ENCODE measurements at places on chromosomes 13 and 19.

DNA sequence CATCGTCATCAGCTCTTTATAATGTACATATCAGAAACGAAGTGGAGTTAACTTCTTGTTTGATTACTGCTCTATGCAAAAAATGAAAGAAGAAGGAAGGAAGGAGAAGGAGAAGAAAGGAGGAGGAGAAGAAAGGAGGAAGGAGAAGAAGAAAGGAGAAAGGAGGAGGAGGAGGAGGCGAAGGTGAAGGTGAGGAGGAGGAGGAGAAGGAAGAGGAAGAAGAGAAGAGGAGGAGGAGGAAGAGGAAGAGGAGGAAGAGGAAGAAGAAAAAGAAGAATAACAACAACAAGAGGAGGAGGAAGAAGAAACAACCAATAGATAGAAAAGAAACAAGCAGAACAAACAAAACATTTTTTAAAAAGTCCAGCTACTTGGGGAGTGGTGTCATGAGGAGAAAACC, 13.1 kb downstream of the NUFIP1 start:
- no peak for DNase-seq

GRCh38 chr19:30671622-30672051, 299.5 kb downstream of the ZNF536 start:
- no peak for DNase-seq

- no peak for DNase-seq
Measured at GRCh38 chr13:40980461-40980860, 38.7 kb downstream of the ELF1 start.

DNA sequence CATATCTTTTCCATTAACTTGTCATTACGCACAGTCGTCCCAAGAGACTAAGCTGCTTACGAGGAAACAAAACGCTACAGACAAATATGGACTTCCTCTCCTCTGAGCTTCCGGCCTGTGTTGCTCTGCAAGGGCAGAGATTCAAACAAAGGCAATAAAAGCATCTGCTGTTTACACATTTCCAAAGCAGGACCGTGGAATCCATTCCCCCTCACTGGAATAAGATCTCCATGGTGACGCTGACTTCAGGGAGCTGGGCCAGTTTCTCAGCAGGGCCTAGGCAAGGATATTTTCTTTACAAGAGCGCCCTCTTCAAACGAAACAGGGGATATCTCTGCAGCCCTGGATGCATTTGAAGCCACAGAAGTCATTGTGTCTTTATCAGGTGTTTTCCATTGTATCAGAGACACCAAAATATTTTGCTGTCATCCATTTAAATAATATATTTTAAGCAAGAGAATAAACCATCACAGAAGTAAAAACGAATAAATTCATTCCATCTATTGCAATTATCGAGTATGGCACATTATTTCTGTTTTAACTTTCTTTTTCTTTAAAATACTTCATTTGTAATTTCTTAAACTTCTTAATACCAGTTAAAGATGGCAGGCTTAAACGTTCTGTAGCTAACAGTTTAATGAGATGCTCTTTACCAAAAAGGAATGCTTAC, 177.5 kb downstream of the DCLK1 start:
- DNase-seq: peak; percentile 44

DNA sequence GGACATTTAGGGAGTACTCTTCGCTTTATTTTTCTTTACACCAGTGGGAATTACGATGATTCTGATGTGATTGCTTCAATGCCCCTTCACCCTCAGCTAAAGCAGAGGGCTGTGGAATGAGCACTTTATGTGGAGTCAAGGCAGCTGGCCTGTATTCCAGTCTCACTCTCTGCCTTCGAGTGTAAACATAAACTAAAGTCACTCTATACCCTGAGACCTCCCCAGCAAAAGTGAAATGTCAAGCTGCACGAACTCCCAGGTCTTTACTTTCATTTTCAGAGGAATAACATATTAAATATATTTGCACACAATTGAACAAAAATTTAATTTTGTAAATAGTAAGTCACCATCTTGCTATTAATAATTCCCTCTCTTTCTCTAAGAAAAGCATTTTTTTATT, 557.1 kb downstream of the DACH1 start:
- no peak for DNase-seq

GRCh38 chr19:31583148-31583547, 233.9 kb upstream of the TSHZ3 start:
- DNase-seq: no peak

GRCh38 chr19:5814852-5815246, 10.0 kb downstream of the NRTN start:
- DNase-seq: no peak

- no peak for DNase-seq
Measured at GRCh38 chr19:18833141-18833476, 1.4 kb downstream of the UPF1 start.

GRCh38 chr13:99709134-99709533, 207.9 kb downstream of the TM9SF2 start:
- DNase-seq: no peak

GRCh38 chr19:33622505-33622808, 704 bp downstream of the CHST8 start:
- no peak for DNase-seq

DNA sequence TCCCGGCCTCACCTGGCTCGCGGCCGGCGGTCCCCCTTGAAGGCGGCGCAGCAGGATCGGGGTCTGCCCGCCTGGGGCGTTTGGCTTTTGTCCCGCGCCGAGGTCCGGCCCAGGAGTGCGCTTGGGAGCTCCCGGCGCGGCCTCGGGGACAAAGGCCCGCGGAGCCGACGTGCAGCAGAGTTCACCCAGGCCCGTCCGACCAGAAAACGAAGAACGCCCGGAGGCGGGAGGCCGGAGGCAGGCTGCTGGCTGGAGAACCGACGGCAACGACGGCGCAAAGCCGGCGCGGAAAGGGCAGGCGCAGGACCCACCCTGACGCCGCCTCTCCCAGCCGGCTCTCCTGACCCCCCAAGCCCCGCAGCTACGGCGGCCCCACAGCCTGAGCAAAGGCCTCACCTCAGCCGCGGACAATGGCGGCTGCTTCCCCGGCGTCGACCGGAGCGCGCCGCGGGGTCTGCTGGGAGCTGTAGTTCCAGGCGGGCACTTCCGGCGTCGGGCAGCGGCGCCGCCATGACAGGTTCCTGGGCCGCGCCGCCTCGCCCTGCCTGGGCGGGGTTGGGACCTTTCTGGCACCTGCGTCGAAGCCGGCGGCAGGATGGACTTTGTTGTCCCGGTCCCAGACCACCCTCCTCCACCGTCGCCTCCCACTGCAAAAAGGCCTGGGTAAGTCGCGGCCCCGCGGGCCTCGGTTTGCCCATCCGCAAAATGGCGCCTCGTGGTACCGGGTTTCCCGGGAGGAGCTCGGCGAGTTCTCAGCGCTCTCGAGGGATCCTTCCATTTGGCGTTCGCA, at the start of gene ZNF606:
ZNF606 (minus strand) TSS at position 437 of the 790 bp plus-strand sequence. CDS start 1,501 bp downstream, outside the sequence.
- DNase-seq: peak; percentile 93

DNA sequence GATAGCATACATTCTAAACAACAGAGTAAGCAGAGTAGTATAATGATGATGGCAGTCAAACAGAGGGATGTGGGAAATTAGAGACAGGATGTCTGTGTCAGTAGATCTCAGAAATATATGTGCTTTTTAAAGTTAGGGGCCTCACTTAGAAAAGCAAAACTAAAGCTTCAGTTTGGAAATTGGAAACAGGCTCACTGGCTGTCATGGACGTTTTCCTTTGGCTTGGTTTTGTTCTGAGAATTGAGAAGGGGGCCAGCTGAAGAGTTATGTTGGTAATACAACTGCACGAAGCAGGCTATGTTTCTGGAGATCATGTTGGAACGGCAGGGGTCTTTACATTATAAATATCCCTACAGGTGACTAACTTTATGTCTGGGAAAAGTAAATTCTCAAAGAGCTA, 261.3 kb downstream of the LMO7 start:
- DNase-seq: no peak

DNA sequence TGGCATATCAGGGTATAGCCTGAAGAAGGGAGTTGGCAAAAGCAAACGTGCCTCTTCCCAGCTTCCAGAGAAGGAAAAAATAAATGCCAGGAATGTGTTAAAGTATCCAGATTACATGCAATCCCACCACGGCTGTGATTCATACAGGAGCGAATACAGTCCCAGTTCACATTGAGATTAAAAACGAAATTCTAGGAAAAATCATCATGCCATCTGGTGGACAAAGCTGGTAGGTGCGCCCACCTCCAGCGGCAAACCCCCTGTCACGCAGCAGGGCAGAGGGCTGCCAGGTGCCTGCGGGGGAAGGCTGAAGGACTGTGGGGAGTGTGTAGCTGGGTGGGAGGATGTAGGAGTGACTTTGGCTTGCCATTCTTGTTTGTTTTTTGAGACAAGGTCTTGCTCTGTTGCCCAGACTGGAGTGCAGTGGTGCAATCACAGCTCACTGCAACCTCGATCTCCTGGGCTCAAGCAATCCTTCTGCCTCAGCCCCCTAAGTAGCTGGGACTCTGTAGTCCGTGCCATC, 6.4 kb upstream of the DMWD start:
- DNase-seq: peak; percentile 67

DNA sequence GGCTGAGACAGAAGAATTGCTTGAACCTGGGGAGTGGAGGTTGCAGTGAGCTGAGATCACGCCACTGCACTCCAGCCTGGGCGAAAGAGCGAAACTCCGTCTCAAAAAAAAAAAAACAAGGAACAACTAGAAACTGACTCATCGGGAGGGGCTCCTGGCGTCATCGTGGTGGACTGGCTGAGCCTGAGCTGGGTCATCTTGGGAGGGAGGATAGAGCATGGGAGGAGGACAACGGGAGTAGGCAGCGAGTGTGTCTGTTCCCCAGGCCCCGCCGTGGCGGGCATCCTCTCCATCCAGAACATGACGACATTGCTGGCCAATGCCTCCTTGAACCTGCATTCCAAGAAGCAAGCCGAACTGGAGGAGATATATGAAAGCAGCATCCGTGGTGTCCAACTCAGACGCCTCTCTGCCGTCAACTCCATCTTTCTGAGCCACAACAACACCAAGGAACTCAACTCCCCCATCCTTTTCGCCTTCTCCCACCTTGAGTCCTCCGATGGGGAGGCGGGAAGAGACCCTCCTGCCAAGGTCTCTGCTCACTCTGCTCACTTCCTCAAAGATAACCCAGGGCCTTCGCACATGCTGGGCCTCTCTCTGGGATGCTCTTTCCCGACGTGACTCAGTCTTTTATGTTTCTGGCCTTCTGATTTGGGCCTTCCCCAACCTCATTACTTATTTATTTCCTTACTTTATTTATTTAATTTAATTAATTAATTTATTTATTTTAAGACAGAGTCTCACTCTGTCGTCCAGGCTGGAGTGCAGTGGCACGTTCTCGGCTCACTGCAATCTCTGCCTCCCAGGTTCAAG, 16.6 kb downstream of the DDX39A start:
- peak; percentile 66 for DNase-seq

GRCh38 chr13:26377038-26377437, 123.1 kb downstream of the CDK8 start:
- DNase-seq: no peak

DNA sequence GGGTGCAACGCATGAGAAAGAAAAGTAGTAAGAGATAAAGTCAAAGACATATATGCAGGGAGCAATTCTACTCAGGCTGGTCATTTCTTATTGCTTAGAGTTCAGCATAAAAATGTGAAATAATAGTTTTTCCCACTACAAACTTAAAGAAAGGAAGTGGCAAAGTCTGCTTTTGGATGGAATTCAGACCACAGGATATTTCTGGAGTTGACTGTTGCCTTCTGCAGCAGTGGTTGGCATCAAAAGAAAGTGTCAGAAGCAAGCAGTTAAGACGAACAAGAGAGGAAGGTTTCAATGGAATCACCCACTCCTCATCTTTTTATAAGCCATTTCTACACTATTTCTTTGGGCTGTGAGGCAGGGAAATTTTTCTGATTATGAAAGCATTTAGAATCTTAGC, 36.2 kb upstream of the TRPC4 start:
- no peak for DNase-seq

DNA sequence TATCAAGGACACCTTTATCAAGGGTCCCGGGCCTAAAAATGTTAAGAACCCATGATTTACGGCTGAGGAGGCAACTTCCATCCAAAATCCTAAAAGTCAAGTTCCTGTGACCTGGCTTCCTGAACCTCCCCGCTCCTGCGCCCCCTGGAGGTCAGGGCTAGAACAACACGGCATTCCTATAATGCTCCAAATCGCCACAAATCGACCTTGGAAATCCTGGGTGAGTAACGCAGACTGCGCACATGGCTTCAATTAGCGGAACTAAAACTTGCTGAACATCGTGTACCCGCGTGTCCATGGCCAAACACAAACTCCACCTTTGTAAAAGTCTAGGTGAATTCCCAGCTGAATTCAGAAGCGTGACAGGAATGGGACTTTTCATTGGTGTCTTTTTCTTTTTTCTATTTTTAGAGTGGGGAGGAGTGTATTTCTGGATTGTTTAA, 4.3 kb upstream of the C5AR1 start:
- DNase-seq: peak; percentile 74

DNA sequence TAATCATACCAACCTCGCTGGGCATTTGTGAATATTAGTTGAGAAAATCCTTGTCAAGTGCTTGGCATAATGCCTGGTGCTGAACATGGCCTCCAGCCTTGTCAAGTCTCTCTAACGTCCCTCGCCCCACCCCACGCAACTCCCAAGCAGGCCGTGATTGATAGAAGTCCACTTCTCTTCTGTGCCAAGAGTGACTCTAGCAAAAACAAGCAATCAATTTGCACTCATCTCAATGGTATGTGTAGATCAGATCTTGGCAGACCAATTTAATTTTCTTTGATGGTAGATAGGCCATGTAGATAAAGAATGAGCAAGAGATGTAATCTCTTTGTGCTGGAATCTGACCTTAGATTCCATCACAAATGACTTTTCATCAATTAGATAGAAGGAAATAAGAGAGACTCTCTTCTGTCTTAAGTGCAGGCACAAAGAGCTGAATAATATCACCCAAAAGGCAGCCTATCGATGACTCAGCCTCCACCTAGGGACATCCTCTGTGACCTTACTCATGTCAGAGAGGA, 31.0 kb upstream of the KATNAL1 start:
- DNase-seq: no peak

DNA sequence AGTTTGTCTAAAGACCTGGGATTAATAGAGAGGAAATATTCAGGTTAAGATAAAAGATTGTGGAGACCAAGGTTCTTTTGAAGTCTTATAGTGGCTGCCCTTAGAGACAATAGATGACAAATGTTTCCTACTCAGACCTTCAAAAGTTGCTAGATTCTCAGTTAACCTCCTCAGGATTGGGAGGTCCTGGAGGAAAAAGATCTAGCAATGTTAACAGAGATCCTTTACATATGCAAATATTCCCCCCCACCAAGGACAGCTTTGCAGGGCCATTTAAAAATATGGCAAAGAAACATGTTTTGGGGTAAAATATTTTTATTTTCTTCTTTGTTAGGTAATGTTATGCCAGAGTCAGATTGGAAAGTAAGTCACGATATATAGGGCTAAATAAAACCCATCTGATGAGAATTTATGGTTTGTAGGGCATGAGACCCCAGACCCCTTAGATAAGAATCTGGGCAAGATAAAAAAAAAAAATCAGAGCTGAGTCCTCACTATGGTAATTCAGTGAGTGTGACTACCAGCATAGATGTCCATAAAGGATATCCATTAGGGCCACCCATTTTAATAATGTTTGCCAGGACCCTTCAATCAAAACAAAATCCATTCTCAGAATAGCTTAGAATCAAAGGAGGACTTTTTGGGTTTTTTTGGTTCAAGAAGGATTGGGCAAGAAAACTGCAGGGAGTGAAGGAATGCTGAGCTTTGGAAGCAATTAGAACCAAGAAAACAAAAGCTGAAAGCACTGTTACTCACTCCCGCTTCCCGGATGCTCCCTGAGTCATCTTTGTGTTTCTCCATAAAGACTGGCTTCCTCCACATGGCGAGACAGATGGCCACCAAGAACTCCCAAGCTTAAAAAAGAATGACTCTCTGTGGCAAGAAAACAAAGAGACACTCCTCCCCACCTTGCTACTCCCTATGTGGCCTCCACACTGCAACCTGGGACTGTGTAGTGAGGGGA, 28.2 kb downstream of the VSTM1 start:
- no peak for DNase-seq

All from lower lobe of right lung (tissue), 2 donors.